Large intestine (tissue), 12 donors: ENCODE measurements at places on chromosomes 11 and 22.

DNA sequence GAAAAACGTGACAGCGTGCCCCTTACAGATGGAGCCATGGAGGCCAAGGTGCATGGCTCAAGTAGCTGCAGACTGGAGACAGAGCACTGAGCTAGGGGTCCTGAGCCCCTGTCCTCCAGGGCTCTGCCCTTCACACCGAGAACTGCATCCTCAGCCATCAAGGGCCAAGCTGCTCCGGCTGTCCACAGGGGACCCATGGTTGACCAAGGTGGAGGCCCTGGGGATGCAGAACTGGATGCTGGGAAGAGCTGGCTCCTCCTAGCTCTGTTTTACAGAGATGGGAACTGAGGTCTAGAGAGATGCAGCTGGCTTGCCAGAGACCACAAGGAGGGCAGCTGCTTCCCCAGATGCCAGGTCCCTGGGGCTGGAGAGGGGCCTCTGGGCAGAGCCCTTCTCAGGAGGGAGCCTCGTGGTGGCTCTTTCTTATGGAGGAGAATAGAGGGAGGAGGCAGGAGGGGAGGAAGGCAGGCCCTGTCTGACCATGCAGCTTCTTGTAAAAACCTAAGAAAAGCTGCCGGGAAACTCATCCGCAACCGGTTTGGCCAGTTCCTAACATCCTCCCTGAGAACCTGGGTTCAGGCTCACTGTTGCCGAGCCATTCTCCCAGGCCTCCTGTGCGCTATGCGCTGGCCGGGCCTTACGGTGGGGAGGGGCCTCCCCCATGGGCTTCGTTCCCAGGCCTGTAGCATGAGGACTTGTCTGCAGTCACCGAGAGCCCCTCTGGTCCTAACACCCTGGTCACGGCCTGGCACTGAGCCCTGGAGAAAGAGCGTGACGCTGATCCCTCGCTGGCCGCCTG lies 80.6 kb downstream of the WNT7B start:
- H3K27ac ChIP-seq: no peak overlapping the region
- H3K4me1 ChIP-seq: no peaks in the 10 kb centered on the region
- no peak overlapping the region for H3K4me3 ChIP-seq
- H3K27me3 ChIP-seq: peaks cover 21% of the 10 kb centered on the region
- no peak for DNase-seq

GRCh38 chr11:133078591-133079404 lies 453.5 kb downstream of the OPCML start:
- no peak overlapping the region for H3K27ac ChIP-seq
- DNase-seq: no peak
- H3K27me3 ChIP-seq: peaks cover 50% of the 10 kb centered on the region
- H3K4me1 ChIP-seq: peaks cover 3% of the 10 kb centered on the region
- H3K36me3 ChIP-seq: no peaks in the 10 kb centered on the region
- no peak overlapping the region for H3K4me3 ChIP-seq

DNA sequence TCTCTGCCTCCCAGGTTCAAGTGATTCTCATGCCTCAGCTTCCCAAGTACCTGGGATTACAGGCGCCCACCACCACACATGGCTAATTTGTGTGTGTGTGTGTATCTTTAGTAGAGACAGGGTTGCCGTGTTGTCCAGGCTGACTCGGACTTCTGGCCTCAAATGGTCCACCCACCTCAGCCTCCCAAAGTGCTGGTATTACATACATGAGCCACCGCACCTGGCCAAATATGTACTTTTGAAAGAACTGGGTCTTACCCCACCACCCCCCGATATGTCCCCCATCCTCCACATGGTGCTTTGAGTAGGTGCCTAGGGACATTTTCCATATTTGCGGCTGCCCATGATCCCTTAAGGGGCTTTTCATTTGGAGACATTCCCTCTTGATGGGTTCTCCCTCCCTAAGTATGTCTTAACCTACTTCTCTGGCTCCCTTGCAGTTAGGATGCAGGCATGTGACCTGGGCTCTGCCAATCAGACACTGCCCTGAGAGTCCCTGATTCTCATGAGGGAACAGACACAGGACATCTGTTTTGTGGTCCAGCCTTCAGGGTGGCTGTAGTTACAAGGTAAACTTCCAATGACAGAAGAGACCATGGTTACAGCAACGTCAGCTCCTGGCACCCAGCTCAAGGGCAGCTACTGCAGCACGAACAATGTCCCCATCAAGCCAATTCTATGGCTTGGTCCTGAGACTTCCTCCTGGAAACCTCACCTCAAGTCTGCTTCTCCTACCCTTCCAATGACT lies 48.4 kb downstream of the CHST1 start:
- DNase-seq: no peak
- no peaks in the 10 kb centered on the region for H3K27me3 ChIP-seq
- no peak overlapping the region for H3K27ac ChIP-seq
- H3K4me3 ChIP-seq: no peak overlapping the region

DNA sequence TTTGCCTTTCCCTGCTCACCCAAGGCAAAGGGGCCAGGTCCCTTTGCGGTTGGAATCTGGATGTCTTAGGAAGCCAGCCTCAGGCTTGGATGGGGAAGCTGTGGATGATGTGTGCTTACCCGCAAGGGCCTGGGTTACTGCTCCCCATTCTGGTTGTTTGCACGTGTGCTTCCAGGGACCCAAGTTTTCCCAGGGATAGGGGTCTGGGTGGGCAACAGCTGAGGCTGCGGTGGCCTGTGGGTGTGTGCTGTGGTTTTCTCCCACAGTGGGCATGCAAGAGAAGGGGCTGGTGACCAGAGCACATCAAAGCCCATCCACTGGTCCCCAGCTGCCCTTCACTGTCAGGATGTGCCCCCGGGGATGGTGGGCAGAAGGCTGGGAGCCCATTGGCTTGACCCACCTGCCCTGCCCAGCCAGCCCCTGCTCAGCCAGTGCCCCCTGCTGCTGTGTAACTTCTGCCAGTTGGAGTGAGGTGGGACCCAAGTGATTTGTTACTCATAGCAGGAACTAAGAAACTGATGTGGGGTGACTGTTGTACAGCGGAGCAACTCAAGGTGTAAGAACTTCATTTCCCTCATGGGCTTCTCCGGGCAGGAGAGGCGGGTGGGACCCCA lies 3.3 kb downstream of the CAPN5 start:
- H3K4me3 ChIP-seq: no peak overlapping the region
- H3K36me3 ChIP-seq: no peaks in the 10 kb centered on the region
- H3K27me3 ChIP-seq: no peaks in the 10 kb centered on the region
- no peak overlapping the region for H3K27ac ChIP-seq
- peaks cover 63% of the 10 kb centered on the region for H3K4me1 ChIP-seq

GRCh38 chr11:20592741-20593140 lies 6.7 kb upstream of the SLC6A5 start:
- no peaks in the 10 kb centered on the region for H3K4me1 ChIP-seq
- H3K27ac ChIP-seq: no peak overlapping the region
- DNase-seq: no peak
- no peaks in the 10 kb centered on the region for H3K36me3 ChIP-seq
- peaks cover 47% of the 10 kb centered on the region for H3K27me3 ChIP-seq

DNA sequence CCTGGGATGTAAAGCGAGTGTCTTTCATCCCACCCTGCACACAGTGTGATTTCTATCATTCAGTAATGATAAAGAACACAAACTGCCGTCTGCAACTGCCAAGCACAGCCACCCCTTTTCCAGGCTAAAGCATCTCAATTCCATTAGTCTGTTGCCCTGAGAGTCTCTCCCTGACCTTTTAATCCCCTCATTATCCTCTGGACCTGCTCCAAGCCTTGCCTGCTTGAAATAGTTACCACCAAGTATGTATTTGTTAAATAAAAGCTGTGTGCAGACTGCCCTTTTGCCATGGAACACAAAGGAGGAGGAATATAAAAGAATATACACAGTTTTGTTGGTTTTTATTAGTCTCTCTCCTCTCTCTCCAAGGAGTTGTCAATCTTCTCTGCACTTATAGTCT lies 13.0 kb downstream of the GRAP2 start:
- H3K36me3 ChIP-seq: no peaks in the 10 kb centered on the region
- H3K4me1 ChIP-seq: no peaks in the 10 kb centered on the region
- no peak overlapping the region for H3K27ac ChIP-seq
- DNase-seq: no peak
- H3K4me3 ChIP-seq: no peak overlapping the region

GRCh38 chr11:27916541-27917100 lies 191.3 kb downstream of the KIF18A start:
- no peak for DNase-seq
- H3K4me1 ChIP-seq: no peaks in the 10 kb centered on the region
- H3K27ac ChIP-seq: no peak overlapping the region
- no peaks in the 10 kb centered on the region for H3K36me3 ChIP-seq
- H3K27me3 ChIP-seq: no peaks in the 10 kb centered on the region
- no peak overlapping the region for H3K4me3 ChIP-seq

- peaks cover 14% of the 10 kb centered on the region for H3K4me1 ChIP-seq
- DNase-seq: no peak
- H3K27ac ChIP-seq: no peak overlapping the region
- H3K27me3 ChIP-seq: peaks cover 53% of the 10 kb centered on the region
- no peaks in the 10 kb centered on the region for H3K36me3 ChIP-seq
Observed at GRCh38 chr11:27697679-27698275, 2.5 kb downstream of the BDNF start.

- H3K4me1 ChIP-seq: peaks cover 44% of the 10 kb centered on the region
- no peak for DNase-seq
- no peaks in the 10 kb centered on the region for H3K27me3 ChIP-seq
- H3K27ac ChIP-seq: no peak overlapping the region
Observed at GRCh38 chr11:60706931-60707330, 7.5 kb downstream of the MS4A8 start.
